Activated CD8-positive, alpha-beta memory T cell treated with anti-CD3 and anti-CD28 coated beads for 4 hours (primary cell): ENCODE measurements at places on chromosomes 1 and 21.

GRCh38 chr1:207115269-207115668 is 11.2 kb downstream of the C4BPA start:
- no peak for DNase-seq

- DNase-seq = no peak
Observed at GRCh38 chr1:155171836-155172731, 1.0 kb downstream of the KRTCAP2 start.

DNA sequence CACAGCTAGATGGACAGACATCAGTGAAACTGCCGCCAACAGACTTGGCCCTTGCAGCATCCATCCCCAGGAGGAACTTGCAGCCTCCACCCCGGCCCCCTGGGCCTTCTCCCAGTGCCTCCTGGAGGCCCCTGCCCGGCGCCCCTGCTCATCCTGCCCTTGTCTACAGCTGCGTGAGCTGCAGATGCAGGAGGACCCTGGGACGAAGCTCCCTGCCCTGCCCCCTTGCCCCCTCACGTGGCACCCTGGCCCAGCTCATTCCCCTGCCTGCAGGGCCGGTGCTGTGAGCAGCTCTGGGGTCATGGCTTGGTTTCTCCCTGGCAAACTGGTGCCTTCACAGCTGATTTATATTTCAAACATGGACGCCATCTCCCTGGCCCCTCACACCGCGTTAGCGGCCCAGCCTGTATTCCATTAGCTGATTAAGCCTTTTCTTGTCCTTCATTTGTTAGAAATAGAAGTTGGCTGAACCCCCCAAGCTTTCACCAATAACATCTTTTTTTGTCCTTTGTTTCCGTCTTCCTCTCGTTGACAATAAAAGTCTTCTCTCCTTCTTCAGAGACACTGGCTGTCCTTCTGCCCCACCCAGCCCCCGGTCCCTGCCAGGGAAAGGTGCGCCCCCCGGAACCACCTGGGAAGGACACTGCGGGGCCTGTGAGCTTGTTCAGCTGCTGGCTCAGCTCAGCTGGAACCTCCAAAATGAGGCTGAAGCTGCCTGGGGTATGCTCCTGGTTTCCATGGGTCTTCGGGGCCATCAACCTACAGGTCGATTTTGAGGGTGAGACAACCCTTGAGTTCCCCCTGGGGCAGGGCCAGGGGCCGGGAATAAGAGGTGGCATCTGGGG is 34.0 kb upstream of the SLC19A1 start:
- no peak for DNase-seq

- no peak for DNase-seq
Observed at GRCh38 chr1:172742599-172743500, 83.9 kb downstream of the FASLG start.

- DNase-seq = no peak
Observed at GRCh38 chr1:3626025-3626424, 1.2 kb downstream of the TPRG1L start.

- no peak for DNase-seq
Observed at GRCh38 chr1:185351734-185352466, 34.9 kb upstream of the IVNS1ABP start.

- DNase-seq = no peak
Observed at GRCh38 chr1:208562151-208562960, 318.2 kb upstream of the PLXNA2 start.

GRCh38 chr1:232899839-232900238 is 50.6 kb upstream of the NTPCR start:
- DNase-seq = no peak

GRCh38 chr1:50416150-50416527 is 7.1 kb downstream of the DMRTA2 start:
- DNase-seq = no peak

DNA sequence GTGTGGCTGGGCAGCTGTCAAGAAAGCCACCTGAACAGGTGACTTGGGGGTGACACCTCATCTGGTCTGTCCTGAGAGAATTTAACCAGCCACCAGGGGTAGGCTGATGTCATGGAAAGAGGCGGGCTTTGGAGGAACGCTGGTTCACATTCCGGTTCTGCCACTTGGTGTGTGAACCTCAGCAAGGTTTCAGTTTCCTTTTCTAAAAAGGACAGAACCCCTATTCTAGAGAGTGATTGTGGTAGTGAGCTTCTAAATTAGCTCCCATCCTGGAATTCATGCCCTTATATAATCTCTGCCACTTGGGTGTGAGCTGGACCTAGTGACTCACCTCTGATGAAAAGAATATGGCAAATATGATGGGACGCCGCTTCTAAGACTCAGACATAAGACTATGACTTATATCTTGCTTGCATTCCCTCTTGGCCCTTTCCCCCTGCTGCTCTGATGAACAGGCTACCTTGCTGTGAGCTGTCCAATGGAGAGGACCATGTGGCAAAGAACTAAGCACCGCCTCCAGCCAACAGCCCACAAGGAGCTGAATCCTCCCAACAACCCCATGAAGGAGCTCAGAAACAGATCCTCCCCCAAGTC is 332.1 kb downstream of the RRAGC start:
- peak; percentile 18 for DNase-seq

DNA sequence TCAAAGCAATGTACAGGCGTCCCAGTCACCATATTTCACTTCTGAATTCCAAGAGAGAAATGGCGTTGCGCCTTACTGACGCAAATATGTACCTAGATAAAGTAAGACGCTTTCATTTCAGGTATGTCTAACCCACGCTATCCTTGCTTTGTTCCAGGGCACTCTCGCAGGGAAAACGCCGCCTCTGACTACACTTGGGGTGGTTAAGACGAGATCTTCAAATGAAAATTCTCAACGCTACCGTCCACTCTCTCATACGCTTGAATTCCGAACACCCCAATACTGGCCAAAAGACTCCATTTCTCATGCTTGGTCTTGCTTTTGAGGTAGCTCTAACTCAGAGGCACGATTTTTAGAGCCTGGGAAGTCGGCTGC is 736 bp upstream of the ZMPSTE24 start:
- peak; percentile 0 for DNase-seq

DNA sequence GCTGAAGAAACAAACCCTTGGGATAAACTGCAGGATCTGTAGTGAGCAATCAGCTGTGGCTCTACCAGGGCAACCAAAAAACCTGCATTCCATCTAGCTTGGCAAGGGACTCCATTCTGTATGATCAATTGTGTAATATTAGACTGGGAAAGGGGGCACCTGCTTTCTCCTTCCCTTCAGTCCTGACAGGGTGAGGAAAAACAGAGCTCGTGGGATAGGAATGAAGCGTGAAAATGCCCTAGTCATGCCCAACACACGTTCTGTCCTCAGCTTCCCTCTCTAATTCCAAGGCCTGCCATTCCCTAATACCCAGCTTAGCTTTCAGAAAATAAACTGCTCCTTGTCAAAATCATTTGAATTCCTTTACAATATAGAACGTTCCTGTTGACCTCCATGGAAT is 442.3 kb downstream of the PLPP3 start:
- DNase-seq = no peak

DNA sequence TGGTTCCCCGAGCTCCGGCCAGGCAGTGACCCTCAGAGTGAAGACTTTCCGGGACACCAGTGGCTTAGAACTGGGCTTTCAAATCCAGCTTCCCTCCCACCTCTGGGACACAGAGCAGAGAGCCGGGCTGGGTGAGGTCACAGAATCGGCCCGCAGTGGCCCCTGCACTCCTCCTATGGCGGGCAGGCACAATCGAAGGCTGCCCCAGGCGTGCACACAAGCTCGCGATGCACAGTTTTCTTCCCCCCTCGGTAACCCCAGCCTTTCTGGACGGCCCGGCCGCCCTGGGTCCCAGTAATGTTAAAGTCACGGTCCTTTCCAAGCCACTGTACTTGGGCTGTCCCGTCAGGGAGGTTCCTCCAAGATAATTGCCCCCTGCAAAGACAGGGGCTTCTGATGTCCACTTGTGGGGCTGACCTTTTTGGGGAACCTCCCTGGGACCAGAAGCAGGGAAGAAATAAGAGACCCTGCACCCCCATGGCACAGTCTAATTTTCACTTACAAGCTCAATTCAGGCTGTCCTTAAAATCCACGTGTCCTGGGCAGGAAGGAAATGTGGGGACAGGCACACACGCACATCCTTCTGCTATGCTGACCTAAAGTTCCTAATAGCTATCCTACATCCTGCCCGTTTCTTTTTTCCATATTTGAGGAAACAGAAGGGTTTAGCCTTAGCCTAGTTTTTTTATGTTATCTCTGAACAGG is 13.7 kb downstream of the TFF3 start:
- DNase-seq = no peak

- DNase-seq = no peak
Observed at GRCh38 chr1:6092211-6092610, 46.5 kb downstream of the KCNAB2 start.

GRCh38 chr1:16998589-16998988 is 13.1 kb downstream of the ATP13A2 start:
- DNase-seq = no peak
